ENCODE measurements at places on chromosomes 1 and 21.

GRCh38 chr21:35473496-35473895, 424.4 kb upstream of the RUNX1 start:
- DNase-seq, result no peak

DNA sequence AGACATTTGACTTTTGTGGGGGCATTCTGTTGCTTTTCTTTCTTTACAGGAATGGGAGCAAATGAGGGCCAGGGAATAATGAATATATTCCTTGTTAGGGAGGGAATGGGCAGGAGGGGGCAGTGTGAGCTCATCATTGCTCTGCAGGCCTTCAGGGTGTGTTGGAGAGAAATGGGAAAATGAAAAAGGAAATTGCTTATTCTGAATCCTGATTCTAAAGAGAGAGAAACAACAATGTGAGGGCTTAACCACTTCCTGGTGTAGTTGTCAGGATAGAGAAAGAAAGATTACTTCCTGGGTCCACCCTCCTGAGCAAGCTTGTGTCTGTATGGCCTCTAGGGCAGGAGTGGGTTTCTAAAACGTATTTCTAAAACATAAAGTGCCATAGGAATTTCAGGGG, 28.3 kb downstream of the VANGL2 start:
- DNase-seq, result no peak

- no peak for DNase-seq
These were observed 17.1 kb downstream of the MR1 start for GRCh38 chr1:181050922-181051321.

DNA sequence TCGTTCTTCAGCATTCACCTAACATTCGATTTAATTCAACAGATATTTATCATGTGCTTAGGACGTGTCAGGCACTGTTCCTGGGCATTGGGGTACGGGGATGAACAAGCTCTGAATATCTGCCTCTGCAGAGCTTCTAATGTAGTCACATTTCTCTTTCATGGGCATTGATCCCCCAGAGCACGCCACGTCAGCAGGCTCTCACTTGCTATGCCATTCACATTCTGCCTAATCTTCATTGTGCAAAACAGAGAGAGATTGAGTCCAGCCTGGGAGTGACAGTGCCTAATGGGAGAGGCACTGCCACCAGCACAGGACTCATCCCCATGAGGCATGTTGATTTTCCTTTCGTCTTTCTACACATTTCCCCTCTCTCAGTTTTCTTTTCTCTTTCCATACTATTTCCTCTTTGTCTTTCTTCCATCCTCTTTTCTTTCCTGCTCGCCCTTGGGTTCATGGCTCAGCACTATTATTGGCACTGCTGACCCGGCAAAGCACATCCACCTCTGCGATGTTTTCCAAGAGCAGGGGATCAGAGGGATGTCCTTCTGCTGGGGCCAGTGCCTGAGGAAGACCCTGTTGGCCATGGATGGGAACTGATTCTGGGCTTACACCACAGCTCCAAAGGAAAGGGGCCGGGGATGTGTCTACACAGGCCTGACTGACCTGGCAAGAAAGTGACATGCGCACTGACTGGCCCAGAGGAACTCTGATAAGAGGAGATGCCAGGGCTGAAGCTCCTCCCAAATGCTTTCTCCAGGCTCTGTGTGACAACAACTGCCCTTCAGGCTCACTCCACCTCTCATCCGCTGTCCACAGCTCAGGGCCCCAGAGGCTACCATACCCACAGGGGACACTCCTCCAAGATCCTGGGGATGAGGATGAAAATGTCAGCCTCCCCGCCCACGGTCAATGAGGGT, 195.9 kb downstream of the TOMM20 start:
- no peak for DNase-seq

DNA sequence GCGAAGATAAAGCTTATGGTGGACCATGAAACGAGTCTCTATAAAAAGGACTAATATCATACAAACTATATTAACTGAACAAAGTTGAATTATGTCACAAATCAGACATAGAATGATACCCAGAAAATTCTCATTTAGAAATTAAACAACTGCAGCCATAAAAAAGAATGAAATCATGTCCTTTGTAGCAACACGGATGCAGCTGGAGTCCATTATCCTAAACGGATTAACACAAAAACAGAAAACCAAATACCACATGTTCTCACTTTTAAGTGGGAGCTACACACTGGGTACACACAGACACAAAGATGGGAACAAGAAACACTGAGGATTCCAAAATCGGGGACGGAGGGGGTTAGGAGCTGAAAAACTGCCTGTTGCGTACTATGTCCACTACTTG, 11.5 kb downstream of the COP1 start:
- DNase-seq, result no peak

GRCh38 chr1:177915641-177916040, 54.2 kb downstream of the SEC16B start:
- no peak for DNase-seq

Data from cortex of kidney (tissue), 1 donor.